ENCODE measurements at places on chromosomes 11 and 22. TPM values are rescaled to one million over a fixed set of nuclear protein-coding genes. Genes with fewer than 3 reads are reported as not detected.

PGA5 gene
- total RNA-seq: not detected

PACS1 gene
- total RNA-seq: 176 TPM

CDC42BPG gene
- 6.5 TPM for total RNA-seq

OR8G1 gene
- total RNA-seq: not detected

COA4 gene
- total RNA-seq: 22.0 TPM

NDUFV1 gene
- total RNA-seq: 220 TPM

PLA2G3 gene
- not detected for total RNA-seq

NXPE2 gene
- total RNA-seq: not detected

FDXACB1 gene
- 5.4 TPM for total RNA-seq

RHOG gene
- 125 TPM for total RNA-seq

MCM5 gene
- total RNA-seq: 29.3 TPM

PGM2L1 gene
- total RNA-seq: 5.8 TPM

MS4A2 gene
- not detected for total RNA-seq

NLRP14 gene
- not detected for total RNA-seq

SLC25A18 gene
- not detected for total RNA-seq

CKAP5 gene
- 18.8 TPM for total RNA-seq

PNPLA5 gene
- not detected for total RNA-seq

OR2AT4 gene
- not detected for total RNA-seq

PLAAT2 gene
- total RNA-seq: not detected

CDCA5 gene
- total RNA-seq: 1.2 TPM

CCDC157 gene
- total RNA-seq: 8.7 TPM

IGSF9B gene
- total RNA-seq: 10.1 TPM

OR4D5 gene
- not detected for total RNA-seq

ATP5MG gene
- total RNA-seq: 148 TPM

TYR gene
- not detected for total RNA-seq

HBG2 gene
- total RNA-seq: not detected

OR10A2 gene
- not detected for total RNA-seq

HBG1 gene
- not detected for total RNA-seq

APLNR gene
- total RNA-seq: not detected

FZD4 gene
- total RNA-seq: not detected

UBQLNL gene
- 0.16 TPM for total RNA-seq

CRYBA4 gene
- total RNA-seq: not detected

OR6T1 gene
- not detected for total RNA-seq

TMEM121B gene
- 0.11 TPM for total RNA-seq

EHF gene
- not detected for total RNA-seq

BTBD18 gene
- not detected for total RNA-seq

BCR gene
- total RNA-seq: 72.1 TPM

PKNOX2 gene
- total RNA-seq: not detected

LRRC74B gene
- total RNA-seq: not detected

RELT gene
- total RNA-seq: 158 TPM

POTEH gene
- not detected for total RNA-seq

HOATZ gene
- not detected for total RNA-seq

SH3BP1 gene
- 51.5 TPM for total RNA-seq

SERPIND1 gene
- total RNA-seq: not detected

ZNF214 gene
- not detected for total RNA-seq

MS4A7 gene
- total RNA-seq: not detected

CCDC88B gene
- total RNA-seq: 117 TPM

CRACR2B gene
- total RNA-seq: 0.30 TPM

WNT7B gene
- not detected for total RNA-seq

C22orf31 gene
- not detected for total RNA-seq
